Caudate nucleus (tissue), 63 donors: ENCODE measurements at places on chromosomes 4 and X.

DNA sequence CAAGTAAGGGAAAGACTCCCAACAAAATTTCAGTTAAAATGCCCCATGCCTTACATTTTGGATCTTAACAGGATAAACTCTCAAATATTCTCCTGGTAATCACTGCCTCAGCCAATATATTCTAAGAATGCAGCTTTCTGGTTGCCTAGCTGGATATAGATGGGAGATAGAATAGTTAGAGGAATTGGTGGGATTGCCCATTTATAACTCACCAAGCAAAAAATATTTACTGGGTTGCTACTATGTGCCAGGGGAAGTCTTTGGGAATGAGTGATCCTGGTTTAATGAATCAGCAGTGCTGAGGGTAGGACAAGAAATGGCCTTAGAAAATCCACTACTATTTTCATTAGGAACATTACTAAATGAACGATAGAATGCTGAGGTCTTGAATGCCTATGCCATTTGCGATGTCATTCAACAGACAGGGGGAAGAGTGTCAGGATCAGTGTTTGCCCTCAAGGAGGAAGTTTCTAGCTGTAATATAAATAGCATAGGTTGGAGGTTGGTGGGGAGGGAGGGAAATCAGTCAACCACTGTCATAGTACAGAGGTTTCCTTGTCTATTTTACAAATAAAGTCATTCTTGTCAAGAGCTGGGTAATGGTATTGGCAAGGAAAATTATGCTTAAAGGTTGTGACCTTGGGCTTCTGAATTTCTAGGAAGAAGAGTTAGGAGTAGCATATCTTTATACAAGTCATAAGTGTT is 63.5 kb downstream of the ENOPH1 start:
- DNase-seq, result no peak

- DNase-seq, result no peak
These were observed 26.8 kb downstream of the DOCK11 start for GRCh38 chrX:118522230-118522926.

- DNase-seq, result no peak
These were observed 118.8 kb downstream of the GABRA2 start for GRCh38 chr4:46270986-46271596.

- no peak for DNase-seq
These were observed 3.9 kb upstream of the DTHD1 start for GRCh38 chr4:36277533-36277932.

GRCh38 chrX:57899064-57899463 is 11.2 kb downstream of the ZXDA start:
- DNase-seq, result no peak

DNA sequence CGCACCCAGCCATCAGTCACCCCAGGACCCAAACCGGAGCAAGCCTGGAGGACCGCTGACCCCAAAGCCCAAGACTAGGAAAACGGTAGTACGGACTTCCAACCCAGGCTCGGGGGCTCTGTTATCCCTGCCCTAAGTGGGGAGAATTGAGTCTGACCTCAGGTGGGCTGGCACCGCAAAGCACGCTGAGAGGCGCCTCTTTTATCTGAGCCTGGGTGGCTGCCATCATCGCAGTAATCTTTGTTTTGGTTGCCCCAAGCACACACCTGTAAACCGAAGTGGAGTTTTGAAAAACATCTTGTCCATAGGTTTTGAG is 894 bp upstream of the SH3RF1 start:
- no peak for DNase-seq

DNA sequence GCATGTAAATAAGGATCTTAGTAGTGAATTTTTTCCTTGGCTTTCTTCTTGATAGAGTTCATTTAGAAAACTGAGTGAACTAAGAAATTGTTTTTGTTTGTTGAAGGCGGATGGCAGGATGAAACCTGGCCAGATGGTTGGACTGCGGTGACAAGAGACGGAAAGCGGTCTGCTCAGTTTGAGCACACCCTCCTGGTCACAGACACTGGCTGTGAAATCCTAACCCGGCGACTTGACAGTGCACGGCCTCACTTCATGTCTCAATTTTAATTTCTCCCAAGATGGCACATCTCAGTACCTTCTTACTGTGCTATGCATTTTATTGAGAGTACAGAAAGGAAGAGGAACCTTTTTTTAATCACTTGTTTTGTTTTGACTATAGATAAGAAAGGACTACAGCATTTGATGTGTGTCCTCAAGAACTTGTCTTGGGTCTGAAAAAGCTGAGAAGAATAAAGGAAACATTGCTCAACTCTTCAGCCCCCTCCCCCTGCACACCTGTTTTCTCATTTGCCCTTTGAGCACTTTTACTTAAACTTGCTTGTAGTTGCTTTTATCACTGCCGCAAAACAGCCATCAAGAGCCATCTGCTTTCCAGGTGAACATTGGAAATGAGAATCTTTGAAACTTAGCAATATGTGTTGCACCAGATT is 27.4 kb downstream of the ADH5 start:
- no peak for DNase-seq

DNA sequence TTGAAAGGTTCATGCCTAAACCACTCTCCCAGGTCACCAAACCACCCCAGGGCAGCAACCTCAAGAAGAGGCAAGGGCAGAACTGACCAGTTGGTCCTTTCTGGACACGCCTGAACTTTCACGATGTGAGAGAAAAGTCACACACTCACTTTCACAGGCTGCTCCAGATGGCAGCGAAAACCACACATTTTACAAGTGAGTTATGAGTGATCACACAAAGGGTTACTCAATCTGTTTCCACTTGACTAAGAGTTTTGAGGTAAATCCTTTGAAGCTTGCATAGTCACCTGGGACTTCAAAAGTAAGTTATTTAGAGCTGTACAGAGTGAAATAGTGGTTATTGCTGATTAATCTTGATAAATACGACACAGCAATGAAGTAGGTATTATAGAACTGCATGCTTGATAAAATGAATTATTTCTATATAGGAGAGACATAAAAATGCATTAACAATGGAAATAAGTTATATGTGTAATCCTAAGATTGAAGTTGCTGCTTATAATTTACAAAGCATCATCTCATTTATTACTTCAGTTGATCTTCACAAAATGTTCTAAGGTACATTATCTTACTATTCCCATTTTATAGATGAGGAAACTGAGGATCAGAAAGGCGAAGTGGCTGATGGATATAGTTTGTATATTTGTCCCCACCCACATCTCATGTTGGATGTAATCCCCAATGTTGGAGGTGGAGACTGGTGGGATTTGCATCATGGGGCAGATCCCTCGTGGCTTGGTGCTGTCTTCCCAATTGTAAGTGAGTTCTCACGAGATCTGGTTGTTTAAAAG is 103.0 kb upstream of the KLF3 start:
- DNase-seq, result no peak

DNA sequence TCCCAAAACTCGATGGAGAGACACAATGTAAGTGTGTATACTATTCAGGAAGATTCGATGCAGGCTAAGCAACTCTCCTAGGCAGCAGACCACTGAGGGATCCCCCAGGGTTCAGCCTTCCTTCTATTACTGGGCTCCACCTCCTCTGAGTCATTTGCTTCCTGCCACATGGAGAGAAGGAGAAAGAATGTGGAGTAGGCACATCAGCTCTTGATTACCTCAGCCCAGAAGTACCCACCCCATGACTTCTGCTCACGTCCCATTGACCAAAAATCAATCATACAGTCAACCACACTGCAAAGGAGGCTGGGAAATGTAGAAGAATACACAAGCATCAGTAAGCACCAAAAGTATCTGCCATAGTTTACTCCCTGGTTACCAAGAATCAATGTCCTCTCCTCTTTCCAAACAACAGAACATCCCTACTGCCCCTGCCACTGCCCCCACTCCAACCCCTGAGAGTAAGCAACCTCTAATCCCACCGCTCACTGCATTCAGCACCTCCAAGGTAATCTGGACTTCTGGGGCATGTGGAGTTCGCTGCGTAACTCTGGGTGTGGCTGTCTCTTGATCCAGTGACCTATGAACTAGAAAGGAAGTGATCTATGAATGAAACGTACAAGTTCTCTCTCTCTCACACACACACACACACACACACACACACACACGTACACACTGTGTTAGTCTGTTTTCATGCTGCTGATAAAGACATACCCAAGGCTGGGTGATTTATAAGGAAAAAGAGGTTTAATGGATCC is 91.2 kb upstream of the C1QTNF7 start:
- DNase-seq, result no peak

- peak; percentile 75 for DNase-seq
These were observed at the start of gene STS for GRCh38 chrX:7147413-7147977. Gene STS, plus strand, starts transcription at chrX:7147712. Its CDS starts 105,488 bp downstream, at chrX:7253200.

GRCh38 chr4:131764730-131765129 is 1384.4 kb upstream of the PCDH10 start:
- no peak for DNase-seq

- DNase-seq, result no peak
These were observed 390.1 kb downstream of the ANKRD50 start for GRCh38 chr4:124322234-124323065.

DNA sequence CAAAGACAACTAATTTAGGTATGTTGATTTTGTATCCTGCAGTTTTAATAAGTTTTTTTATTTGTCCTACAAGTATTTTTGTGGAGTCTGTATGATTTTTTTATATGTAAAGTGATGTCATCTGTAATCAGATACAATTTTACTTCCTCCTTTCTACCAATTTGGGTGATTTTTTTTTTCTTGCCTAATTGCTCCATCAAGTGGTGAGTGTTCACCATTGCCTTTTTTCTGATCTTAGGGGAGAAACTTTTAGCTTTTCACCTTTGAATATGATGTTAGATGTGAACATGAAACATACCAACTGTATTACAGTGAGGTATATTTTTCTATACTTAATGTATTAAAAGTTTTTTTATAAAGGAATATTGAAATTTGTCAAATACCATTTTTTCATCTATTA is 362.3 kb downstream of the PABPC4L start:
- DNase-seq, result no peak

- no peak for DNase-seq
These were observed 135.3 kb downstream of the SHROOM3 start for GRCh38 chr4:76570141-76570973.

DNA sequence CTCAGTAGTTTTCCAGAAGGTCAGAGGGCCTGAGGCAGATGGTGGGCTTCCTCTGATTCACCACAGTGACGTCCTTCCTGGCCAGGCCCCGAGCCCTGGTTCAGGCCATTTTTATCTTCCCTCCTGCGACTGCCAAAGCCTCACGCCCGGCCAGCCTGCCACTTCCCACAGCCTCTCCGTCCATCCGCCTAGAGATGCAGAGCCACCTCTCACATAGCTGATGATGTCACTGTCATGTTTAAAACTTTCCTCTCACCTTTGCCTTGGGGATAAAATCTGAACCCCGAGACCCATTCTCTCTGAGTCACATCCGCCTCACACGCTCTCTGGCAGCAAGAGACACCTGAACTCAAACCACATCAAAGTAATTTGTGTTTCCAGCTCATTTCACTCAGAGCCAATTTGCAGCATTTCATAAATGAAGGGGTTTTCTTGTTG is 175.3 kb downstream of the QDPR start:
- no peak for DNase-seq

DNA sequence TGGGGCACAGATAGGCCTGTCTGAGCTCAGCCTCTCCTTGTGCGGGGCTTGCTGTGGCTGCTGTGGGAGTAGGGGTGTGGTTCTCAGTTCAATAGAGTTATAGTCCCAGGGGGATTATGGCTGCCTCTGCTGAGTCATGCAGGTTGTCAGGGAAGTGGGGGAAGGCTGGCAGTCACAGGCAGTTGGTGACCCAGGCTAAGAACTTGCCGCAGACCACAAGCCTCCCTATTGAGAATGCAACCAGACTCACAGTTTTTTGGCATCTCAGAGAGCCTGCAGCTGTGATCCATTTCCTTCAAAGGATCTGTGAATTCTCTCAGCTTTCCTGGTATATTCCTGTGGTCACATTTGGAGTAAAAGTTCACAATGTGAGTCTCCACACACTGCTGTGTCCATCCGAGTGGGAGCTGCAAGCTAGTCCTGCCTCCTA is 364.9 kb downstream of the ZNF674 start:
- DNase-seq, result no peak

DNA sequence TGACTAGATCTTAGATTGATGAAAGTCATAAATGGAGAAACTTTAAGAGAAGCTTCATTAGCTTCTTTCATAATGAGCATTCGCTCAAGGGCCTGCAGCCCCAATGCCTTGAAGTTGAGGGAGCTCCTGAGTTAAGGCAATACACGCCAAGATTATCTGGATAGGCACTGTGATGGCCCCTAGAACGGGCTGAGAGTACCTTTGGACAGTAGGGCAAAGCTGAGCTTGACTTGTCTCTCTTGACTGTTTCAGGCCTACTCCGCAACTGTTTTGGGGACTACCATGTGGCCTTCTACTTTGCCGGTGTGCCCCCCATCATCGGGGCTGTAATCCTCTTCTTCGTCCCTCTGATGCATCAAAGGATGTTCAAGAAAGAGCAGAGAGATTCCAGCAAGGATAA is 83.3 kb downstream of the RLIM start:
- no peak for DNase-seq

DNA sequence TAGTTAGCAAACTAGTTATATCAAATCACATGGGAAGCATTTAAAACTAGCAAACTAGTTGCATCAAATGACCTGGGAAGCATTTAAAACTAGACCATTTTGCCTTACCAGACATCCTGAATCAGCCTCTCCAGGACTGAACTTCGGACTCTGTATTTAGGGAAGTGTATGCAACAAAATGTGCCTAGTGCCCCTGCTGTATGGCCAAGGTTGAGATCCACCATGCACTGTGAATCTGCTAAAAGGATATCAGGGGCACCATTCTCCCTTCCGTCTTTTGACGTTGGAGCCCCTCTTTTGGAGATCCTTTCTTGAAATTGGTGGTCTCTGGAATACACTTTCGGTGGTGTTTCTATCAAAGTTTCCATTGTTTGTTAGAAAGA is 49.5 kb downstream of the CCNI start:
- DNase-seq, result no peak

DNA sequence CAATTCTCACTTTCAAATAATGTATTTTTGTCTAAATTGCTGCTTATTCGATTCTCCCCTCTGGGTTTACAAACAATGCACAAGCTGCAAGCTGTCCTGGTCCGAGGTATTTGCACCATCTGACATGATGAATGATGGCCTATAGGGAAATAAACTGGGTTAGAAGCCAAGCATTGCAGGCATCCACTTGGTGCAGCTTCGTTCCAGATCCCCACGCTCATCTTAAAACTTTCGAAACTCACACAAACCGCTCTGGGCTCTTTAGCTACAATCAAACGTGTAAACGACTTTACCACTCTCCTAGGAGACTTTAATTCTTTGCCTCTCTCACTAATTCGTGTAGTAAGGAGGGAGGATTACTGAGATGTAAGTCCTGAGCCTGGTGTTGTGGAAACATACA is 19.0 kb downstream of the PHKA2 start:
- DNase-seq, result no peak

- DNase-seq, result no peak
These were observed 99.4 kb upstream of the IL1RAPL1 start for GRCh38 chrX:28487818-28488217.

DNA sequence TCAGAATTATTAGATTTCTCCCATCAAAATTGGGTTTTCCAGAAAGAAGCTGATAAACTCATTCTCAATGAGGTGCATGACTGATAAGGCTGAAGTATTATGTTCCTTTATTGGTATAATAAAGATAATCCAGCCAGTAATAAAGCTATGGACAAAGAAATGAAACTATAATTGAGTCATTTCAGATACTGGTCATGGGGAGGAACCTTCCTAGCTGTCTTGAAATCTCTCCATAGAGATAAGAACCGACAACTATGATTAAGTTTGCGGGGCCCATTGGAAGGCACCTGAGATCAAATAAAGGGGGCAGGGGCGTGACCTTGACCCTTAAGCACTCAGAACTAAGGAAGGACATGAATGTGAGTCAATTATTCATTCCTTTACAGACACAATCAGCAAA is 47.8 kb downstream of the RAI2 start:
- DNase-seq, result no peak

GRCh38 chrX:43590150-43590549 is 65.9 kb upstream of the MAOA start:
- DNase-seq, result no peak

- DNase-seq, result no peak
These were observed 37.0 kb downstream of the GUCY1A1 start for GRCh38 chr4:155703486-155704247.
